EH (cell line): ENCODE measurements at places on chromosomes 2 and 18.

- DNase-seq = no peak
Observed at GRCh38 chr2:8454797-8455196, 227.1 kb upstream of the ID2 start.

DNA sequence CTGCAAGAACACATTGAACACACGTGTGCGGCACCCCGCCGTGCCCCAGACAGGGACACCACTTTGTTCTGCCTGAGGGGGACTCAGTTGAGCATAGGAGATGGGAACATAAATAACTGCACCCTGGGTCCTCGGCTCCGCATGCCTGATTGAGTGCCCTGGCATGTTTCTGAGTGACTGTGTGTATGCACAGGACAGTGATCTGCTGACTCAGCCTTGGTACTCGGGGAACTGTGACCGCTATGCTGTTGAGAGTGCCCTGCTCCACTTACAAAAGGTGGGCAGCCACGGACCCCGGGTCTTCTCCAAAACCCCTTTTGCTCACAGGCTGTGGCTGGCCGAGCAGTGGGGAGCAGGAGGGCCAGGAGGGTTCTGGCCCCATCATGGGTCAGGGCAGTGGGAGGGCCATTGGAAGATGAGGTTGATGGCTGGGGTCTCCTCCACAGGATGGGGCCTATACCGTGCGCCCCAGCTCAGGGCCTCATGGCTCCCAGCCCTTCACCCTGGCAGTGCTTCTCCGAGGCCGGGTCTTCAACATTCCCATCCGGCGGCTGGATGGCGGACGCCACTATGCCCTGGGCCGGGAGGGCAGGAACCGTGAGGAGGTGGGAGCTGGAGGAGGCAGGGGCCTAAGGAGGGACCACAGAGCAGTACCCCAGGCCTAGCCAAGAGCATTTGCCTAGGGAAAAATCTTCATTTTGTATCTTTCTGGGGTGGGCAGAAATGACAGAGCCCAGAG is 16.9 kb downstream of the SH2D6 start:
- no peak for DNase-seq

DNA sequence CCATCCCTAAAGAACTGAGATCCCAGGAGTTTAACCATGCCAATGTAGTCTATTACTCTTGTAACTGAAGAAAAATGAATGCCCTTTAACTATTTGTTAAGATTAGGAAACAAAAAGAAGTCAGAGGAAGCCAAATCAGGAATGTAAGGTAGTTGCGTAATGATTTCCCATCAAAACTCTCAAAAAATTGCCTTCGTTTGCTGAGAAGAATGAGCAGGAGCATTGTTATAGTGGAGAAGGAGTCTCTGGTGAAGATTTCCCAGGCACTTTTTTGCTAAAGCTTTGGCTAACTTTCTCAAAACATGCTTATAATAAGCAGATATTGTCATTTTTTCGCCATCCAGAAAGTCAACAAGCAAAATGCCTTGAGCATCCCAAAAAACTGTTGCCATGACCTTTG is 224.0 kb upstream of the SIX2 start:
- DNase-seq = peak; percentile 38

DNA sequence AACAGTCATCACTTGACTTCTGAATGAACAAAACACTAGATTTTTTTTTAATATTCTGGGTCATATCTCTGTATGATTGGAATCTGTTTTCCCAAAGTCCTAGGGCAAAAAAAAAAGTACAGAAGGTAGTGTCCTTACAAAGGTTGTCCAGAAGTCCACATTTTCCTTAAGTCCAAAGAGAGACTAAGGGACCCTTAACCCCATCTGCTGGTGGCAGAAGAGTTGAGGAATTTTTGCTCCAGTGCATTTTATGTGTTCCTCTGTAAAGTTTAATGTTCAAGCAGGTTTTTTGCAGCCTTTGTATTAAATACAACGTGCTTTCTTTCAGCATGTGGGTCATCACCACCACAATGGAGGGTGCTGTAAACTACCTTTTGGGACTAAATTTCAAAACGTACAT is 215.9 kb downstream of the SP3 start:
- peak; percentile 54 for DNase-seq

- no peak for DNase-seq
Observed at GRCh38 chr2:240563951-240564560, 3.9 kb downstream of the DUSP28 start.

DNA sequence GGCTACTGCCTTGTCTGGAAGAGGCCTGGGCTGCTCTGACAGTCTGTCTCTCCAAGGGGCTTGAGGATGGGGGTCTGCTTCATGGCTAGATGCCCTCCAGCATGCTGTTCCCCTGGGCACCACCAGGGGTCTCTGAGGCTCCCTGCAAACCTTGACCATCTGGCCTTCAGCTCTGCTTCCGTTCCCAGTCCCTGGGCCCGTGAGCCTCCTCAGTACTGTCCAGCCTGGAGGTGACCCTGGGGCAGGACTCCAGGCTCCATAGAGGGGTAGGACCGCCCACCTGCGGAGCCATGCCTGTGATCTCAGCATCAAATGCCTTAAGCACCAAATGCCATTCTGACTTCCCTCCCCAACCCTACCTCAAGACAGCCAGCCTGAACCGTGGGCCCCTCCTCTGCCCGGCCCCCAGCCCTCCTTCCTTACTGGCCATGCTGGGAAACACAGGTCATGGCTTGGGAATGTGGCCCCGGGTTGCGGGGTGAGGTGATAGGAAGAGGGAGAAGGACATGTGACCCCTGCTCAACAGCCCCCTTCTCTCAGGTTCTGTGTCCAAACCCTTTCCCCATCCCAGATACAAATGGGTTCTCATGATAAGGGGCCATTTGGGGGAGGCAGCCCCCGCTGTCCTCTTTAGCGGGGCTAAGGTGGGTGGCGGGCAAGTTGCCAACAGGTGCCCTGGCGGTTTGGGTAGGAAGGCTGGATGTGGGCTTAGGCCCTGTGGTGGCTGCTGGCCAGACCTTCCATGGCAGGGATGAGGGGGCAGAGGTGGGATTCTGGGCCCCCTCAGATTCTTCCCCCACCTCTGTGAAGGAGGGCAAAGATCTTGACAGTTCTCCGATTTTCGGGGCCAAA is 25.0 kb downstream of the SPEG start:
- DNase-seq = peak; percentile 74

DNA sequence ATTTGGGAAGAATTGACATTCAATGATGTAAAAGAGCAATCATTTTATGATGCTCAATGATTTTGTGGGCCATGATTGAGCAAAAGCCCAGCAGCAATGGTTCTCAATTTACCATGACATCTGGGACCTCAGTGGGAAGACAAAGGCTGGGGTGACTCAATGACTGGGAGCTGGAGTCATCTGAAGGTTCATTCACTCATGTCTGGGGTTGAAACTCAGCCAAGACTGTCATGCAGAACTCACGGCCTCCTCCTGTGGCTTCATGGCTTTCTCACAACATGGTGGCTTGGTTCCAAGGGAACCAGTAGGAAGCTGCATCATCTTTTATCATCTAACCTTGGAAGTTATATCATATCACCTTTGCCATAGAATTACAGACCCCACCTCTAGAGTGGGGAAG is 45.1 kb upstream of the CD226 start:
- peak; percentile 53 for DNase-seq

DNA sequence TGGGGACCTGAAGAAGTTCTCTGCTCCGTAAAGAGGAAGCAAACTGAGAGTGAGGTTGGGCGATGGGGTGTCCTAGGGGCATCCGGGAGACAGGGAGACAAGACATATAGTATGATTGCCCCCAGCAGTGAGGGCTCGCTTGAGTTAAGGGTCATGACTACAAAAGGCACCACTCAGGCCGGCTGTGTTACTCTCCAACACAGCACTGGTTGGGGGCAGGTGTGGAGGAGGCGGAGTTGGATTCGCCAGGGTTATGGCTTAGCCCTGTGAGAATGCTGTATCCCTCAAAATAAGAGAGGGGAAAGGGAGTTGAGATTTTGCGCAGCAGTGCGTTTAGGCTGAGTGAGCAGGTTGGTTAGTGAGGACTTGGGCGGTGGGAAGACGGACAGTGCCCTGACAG is 12.0 kb downstream of the DYSF start:
- DNase-seq = no peak

DNA sequence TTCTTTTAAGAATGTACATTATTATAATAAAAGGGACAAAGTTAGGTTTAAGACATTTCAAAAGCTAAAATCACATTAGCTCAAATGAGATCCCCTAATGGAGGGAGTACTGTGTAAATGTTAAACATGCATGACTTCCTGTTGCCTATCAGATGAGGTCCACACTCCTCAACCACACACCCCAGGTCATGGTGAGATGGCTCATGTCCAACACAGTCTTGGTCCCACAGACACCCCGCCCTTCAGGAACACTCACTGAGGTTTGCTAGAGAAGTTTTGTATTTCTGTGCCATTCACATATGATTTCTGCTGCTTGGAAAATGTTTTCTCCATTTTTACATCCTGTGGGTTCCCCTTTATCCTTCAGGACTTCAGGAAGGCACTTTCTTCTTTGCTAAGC is 491.0 kb downstream of the SOX11 start:
- DNase-seq = no peak

DNA sequence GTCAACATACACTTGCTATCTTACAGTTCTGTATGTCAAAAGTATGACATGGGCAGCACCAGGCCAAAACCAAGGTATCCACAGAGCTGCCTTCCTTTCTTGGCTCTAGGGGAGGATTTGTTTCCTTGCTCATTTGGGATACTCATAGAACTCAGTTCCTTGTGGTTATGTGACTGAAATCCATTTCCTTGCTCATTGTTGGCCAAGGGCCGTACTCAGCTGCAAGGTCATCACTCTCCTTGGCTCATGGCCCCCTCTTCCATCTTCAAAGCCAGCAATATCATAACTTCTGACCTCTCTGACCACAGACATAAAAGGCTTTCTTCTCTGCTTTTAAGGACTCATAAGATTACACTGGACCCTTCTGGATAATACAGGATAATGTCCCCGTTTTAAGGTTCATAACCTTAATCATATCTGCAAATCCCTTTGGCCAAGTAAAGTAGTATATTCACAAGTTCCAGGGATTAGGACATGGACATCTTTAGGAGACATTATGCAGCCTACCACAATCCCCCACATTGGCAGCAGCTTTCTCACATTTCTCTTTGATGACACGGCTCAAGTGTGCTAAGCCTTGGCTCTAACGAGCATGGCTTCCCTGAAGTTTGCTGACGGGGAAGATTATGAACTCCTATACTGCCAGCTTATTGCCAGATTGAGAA is 20.9 kb downstream of the TMEM237 start:
- DNase-seq = no peak

- no peak for DNase-seq
Observed at GRCh38 chr2:121695171-121695451, 41.6 kb downstream of the NIFK start.

DNA sequence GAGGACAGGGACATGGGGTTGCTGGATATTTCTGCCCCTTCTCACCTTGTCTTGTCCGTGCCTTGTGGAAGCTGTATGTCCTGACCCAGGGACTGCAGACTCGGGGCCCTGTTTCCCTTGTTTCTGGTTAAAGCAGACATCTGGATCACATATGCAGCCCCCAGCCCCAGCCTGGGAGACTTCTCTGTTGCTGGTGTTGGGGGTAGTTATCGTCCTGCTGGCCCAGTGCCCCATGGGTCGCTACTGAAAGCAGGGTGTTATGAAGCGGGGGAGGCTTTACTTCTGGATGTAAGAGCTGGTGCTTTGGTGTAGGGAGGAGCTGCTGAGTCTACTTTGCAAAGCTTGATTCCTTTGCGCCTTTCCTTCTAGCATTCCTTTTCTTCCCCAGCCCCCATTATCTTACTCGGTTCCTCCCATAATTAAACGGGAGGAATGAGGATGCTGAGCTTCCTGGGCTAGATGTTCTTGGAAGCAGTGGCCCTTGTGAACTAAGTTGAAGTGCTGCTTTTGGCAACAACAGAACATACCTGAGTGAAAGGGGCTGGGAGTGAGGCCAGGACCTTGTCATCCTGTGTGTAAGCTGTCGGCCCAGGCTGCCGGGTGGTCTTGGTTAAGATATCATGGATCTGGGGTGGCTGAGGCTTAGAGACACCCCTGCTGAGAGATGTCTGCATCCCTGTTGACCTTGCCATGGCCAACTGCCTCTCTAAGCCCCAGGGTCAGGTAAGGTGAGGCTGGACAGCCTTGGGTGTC is 3.4 kb downstream of the TET3 start:
- DNase-seq = no peak
